Thoracic aorta endothelial cell (primary cell): ENCODE measurements at places on chromosomes 3 and 15. TPM values are rescaled to one million over a fixed set of nuclear protein-coding genes. Genes with fewer than 3 reads are reported as not detected.

ENTPD3 gene
- total RNA-seq: 0.07 and 0.13 TPM in 2 replicates

ARNT2 gene
- 0.27 and 0.93 TPM in 2 replicates for total RNA-seq

TLNRD1 gene
- 24.9 and 27.5 TPM in 2 replicates for total RNA-seq

CISH gene
- 0.40 and 0.79 TPM in 2 replicates for total RNA-seq

PLCD1 gene
- 18.0 and 22.3 TPM in 2 replicates for total RNA-seq

ALDH1L1 gene
- not detected in 2 replicates for total RNA-seq

PAQR5 gene
- 0.14 TPM in 1 of 2 replicates, not detected in the other for total RNA-seq

SEMA3F gene
- 75.3 and 134 TPM in 2 replicates for total RNA-seq

PLAAT1 gene
- 0.13 and 0.29 TPM in 2 replicates for total RNA-seq

NPAP1 gene
- total RNA-seq: not detected in 2 replicates

CPN2 gene
- not detected in 2 replicates for total RNA-seq

SAMMSON gene
- total RNA-seq: not detected in 2 replicates

KBTBD8 gene
- 4.1 and 6.0 TPM in 2 replicates for total RNA-seq

MOBP gene
- 0.07 and 0.13 TPM in 2 replicates for total RNA-seq

STAB1 gene
- total RNA-seq: 213 and 215 TPM in 2 replicates

TNNC1 gene
- 0.27 TPM in 1 of 2 replicates, not detected in the other for total RNA-seq

CYP1A1 gene
- 0.93 and 4.5 TPM in 2 replicates for total RNA-seq

CCDC13 gene
- total RNA-seq: 0.07 and 0.40 TPM in 2 replicates
